ENCODE measurements at places on chromosomes 6 and 20. TPM values are rescaled to one million over a fixed set of nuclear protein-coding genes. Genes with fewer than 3 reads are reported as not detected.

GRCh38 chr6:134058622-134059366 lies 6.4 kb upstream of the SLC2A12 start:
- DNase-seq: no peak

UBR2 gene
- total RNA-seq: 23.9 TPM

DNA sequence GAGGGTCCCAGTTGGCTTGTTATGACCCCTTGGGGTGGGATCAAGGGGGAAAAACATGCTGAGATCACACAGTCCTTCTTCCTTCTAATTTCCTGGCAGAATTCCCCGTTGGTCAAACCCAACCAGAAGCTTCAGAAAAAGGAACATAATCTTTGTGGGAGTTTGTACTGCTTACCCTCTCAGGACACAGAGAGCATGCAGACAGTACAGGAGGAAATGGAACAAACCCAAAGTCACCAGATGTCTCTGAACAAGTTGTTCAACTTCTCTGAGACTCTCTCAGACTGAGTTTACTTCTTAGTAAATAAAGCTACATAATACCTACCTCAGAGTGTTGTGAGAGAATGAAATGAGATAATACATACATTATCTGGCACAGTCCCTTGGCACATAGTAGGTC lies 181.1 kb upstream of the TSHZ2 start:
- DNase-seq: no peak

TP53TG5 gene
- 0.80 TPM for total RNA-seq

DNA sequence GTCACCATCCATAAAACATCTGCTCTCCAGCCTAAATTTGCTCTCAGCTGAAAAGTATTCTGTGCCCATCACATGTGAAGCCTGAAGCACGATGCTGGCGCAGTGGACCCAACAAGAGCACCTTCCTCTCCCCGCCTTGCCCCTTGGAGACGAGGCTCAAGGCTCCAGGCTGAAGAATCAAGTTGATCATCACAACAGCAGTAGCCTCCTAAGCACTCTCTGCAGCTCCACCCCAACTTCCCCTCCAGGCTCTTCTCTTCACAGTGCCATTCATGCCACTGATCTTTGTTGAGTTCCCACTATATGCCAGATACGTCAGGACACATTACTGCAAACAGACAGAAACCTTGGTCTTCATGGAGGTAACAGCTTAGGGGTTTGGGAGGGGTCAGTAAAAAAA lies 41.6 kb upstream of the ZNF217 start:
- DNase-seq: no peak

GRCh38 chr6:120938164-120938875 lies 396.0 kb downstream of the TBC1D32 start:
- DNase-seq: no peak

GRCh38 chr6:107576852-107577251 lies 86.9 kb downstream of the SOBP start:
- peak; percentile 15 for DNase-seq

- DNase-seq: peak; percentile 36
These were observed 347.8 kb upstream of the PLCB4 start for GRCh38 chr20:8721098-8721497.

GRIK2 gene
- not detected for total RNA-seq

DNA sequence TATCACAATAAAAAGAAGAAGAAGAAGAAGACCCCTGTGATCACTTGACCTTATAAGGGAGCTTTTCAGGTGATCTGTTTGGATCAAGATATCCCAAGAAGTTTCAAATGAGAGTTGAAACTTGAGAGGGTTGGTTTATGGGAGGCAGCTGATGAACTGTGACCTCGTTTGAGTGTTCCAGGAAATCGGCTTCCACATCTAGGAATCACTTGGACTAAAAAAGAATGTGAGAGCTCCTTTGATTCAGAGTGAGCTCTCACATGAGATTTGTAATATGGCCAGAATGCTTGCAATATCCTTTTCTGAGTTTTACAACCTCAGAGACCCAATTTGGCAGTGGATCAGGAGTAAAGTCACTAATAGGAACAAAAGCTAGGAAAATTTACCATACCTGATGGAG lies 228.1 kb downstream of the ATXN1 start:
- DNase-seq: no peak

- DNase-seq: no peak
These were observed 277.4 kb upstream of the CNR1 start for GRCh38 chr6:88443554-88443953.

DNA sequence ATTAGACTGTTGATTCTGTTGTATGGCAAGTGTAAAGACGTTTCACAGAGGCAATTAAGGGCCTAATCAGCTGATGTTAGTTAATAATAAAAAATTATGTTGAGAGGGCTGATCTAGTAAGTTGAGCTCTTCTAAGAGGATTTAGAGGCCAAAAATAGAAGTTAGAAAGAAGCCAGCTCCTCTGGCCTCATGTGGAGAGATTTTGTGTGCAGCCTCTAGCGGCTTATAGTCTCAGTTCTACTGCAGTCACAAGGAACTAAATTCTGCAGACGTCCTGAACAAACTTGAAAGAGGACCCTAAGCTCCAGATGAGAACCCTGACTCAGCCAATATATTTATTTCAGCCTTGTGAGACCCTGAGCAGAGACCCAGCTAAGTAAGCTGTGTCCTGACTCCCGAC lies 498.6 kb downstream of the BTBD3 start:
- DNase-seq: no peak

GRCh38 chr6:149064660-149065015 lies 252.9 kb upstream of the TAB2 start:
- DNase-seq: no peak
